ENCODE measurements at places on chromosomes 11 and 22. TPM values are rescaled to one million over a fixed set of nuclear protein-coding genes. Genes with fewer than 3 reads are reported as not detected.

TEAD1 gene
- 161 TPM for total RNA-seq

SERPIND1 gene
- total RNA-seq: not detected

C22orf23 gene
- total RNA-seq: not detected

DNA sequence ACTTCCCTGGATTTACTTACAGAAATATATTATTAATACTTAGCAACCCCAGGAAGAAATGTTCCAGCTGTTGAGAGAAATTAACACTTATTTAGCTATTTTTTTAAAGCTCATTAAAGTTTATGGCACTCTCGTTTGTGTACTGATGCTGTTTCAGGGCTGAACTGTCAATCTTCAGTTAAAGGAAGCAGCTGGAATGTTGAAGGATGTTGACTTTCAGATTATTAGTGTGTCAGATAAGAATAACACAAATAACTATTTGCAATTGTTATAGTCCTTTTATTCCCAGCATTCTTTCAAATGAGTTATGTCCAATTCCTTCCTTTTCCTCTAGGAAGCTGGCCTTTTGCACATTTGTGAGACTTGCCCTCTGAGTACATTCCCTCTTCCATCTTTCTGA lies 278.2 kb upstream of the RAG2 start:
- no peaks in the 10 kb centered on the region for H3K36me3 ChIP-seq
- peaks cover 6% of the 10 kb centered on the region for H3K4me1 ChIP-seq
- H3K4me3 ChIP-seq: no peak overlapping the region
- no peak for DNase-seq

C22orf42 gene
- not detected for total RNA-seq

- no peak for DNase-seq
- H3K27me3 ChIP-seq: no peaks in the 10 kb centered on the region
- H3K27ac ChIP-seq: no peak overlapping the region
- no peak overlapping the region for H3K4me3 ChIP-seq
- peaks cover 54% of the 10 kb centered on the region for H3K36me3 ChIP-seq
- H3K4me1 ChIP-seq: no peaks in the 10 kb centered on the region
Observed at GRCh38 chr11:79129702-79130101, 311.1 kb downstream of the TENM4 start.

DNA sequence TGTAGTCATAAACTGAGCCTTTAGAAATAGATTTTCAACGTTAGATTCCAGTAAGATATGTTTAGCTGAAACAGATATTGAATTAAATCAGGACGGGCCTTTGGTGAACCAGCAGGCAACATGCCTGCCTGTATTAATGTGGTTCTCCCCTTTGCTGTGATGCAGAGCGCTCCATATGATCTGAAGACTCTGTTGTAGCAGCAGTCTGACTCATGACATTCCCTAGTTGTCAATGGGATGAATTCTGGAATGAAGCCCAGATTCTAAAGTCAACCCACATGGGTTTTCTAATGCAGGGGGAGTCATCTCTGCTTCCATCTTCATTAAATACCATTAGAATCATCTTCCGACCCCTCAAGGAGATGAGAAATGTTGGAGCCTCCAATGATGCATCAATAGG lies 864.5 kb downstream of the NTM start:
- H3K4me3 ChIP-seq: no peak overlapping the region
- no peak for DNase-seq
- H3K4me1 ChIP-seq: no peaks in the 10 kb centered on the region
- peaks cover 60% of the 10 kb centered on the region for H3K27me3 ChIP-seq

GRCh38 chr11:115963156-115963555 lies 458.9 kb upstream of the CADM1 start:
- DNase-seq: no peak
- peaks cover 13% of the 10 kb centered on the region for H3K27me3 ChIP-seq
- no peak overlapping the region for H3K4me3 ChIP-seq

DNA sequence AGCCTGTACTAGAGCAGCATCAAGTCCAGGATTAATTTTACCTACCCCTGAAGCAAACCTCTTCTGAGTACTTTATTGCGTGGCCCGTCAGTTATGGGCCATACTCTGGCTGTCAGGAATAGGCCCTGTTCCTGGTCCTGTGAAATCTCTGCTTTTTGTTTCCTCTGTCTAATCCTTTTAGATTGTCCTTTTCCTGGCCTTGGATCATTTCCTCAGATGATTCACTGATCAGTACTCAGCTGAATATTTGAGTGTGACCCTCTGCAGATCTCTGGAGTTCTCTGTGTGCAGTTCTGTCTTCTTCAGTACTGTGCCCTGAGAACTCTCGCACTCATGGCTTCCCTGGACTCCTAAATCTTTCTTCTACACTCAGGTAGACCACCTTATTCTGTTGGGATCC lies 123.5 kb downstream of the UVRAG start:
- no peaks in the 10 kb centered on the region for H3K4me1 ChIP-seq
- H3K36me3 ChIP-seq: no peaks in the 10 kb centered on the region
- H3K27ac ChIP-seq: no peak overlapping the region
- no peak for DNase-seq
- H3K27me3 ChIP-seq: no peaks in the 10 kb centered on the region

CHRNA10 gene
- total RNA-seq: 2.9 TPM

DNA sequence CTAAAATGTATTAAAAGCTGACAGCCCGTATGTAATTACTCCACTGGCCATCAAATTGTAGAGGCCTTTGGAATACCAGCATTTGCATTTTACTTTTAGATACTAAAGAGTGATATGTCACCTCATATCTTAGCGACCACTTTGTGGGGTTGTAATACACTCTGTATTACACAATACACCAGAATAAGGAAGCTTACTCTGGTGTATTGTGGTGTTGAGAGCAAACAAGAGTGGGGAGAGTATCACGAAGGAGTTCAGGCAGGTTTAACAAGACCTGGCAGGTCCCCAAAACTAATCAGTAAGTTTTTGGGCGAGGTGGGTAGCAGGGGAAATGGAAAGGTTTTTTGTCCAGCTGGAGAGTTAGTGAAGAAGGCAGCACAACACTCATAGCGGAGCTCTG lies 3.2 kb downstream of the NUP50 start:
- peaks cover 18% of the 10 kb centered on the region for H3K36me3 ChIP-seq
- no peak for DNase-seq
- no peak overlapping the region for H3K4me3 ChIP-seq

GRCh38 chr22:41471568-41471967 lies 2.7 kb downstream of the ACO2 start:
- DNase-seq: no peak
- no peak overlapping the region for H3K4me3 ChIP-seq
- peaks cover 23% of the 10 kb centered on the region for H3K4me1 ChIP-seq
- peaks cover 6% of the 10 kb centered on the region for H3K36me3 ChIP-seq

OAF gene
- total RNA-seq: 35.8 TPM

TMEM9B gene
- 21.9 TPM for total RNA-seq

All from mesothelial cell of epicardium (in vitro differentiated cells).